NCI-H1436 treated with DMSO at 0.1 percent for 48 hours (cell line): ENCODE measurements at places on chromosomes 3 and 15.
A peak's percentile ranks its signal among the peaks of the same experiment; 100 is the strongest.

GRCh38 chr3:63333815-63334214 is 55.7 kb downstream of the SYNPR start:
- DNase-seq = no peak

- DNase-seq = no peak
These were observed 14.3 kb upstream of the ZBTB47 start for GRCh38 chr3:42639192-42639591.

GRCh38 chr15:34782901-34783300 is 12.4 kb downstream of the ACTC1 start:
- no peak for DNase-seq

DNA sequence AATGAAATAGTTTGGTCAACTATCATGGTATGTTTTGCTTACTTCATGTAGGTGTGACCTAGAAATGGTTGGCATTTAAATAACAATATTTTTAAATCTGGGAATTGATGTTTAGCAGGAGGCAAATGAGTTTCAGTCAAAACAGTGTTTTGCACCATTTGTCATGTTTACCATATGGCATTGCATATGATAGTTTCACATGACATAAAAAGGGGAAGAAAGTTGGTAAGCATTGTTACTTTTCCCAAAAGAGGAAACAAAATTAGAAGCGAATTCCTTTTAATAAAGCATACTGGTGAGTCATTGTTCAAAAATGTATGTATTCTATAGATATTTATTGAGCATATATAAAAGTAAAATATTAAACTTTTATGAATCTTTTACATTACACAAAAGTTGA is 2.3 kb downstream of the RNF13 start:
- no peak for DNase-seq

- DNase-seq = no peak
These were observed 90.0 kb downstream of the FAM43A start for GRCh38 chr3:194775731-194776130.

- no peak for DNase-seq
These were observed 364.0 kb upstream of the RBMS3 start for GRCh38 chr3:28916713-28917499.

GRCh38 chr3:34942256-34942655 is 697.1 kb upstream of the ARPP21 start:
- DNase-seq = no peak

DNA sequence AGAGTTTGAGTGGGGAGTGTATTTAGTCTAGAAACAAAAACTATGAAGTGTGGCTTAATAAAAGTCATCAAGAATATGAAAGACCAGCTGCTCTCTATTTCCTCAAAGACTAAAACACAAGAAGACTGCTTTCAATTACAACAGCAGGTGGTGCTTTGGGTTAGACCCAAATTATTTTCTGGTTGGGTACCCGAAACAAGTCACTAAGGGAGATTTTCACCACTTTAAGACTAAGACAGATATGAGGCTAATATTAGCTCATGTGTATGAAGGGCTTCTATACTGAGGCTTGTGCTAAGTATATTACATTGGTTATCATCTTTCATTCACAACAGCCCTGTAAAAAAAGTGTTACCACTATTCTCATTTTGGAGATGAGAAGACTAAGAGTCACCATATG is 43.1 kb downstream of the COL8A1 start:
- DNase-seq = no peak

- no peak for DNase-seq
These were observed 353.9 kb upstream of the THBS1 start for GRCh38 chr15:39227001-39227400.

GRCh38 chr3:180179562-180179961 is 142.8 kb upstream of the PEX5L start:
- no peak for DNase-seq

- DNase-seq = no peak
These were observed 98.5 kb downstream of the FRMD5 start for GRCh38 chr15:44096596-44096995.

DNA sequence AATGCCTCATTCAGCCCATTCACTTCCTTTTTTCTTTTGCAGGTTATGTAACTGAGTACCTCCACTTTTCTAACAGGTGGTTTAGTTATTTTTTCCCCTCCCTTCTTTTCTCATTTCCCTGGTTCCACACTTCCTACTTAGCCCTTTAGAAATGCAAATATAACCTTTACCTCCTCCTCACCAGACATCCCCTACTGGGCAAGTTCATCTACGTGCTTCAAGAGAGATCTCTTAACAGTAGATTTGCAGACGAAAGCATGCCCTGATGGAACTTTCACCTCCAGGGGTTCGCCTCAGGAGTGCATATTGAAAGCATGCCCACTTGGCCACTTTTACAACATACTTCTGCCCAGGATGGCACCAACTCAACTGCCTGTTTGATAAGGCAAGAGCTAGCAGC is 314.1 kb upstream of the LRRC3B start:
- DNase-seq = no peak

DNA sequence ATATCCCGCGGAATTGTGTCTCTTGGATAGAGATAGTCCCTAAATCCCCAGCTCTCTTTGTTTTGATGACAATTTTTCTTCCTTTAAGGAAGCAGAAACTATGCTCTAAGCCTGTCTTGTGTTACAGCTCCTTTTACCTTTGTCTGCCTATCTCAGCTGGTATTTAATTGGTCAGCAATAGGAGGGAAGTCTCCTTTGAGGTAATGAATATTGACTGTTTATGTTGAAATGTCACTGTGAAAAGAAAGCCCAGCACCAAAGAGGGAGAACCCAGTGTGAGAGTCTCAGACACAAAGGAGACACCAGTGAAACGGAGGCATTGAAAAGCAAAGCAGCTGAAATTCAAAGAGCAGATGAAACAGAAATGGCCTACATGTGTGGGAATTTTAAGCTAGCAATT is 372.6 kb downstream of the NR2F2 start:
- no peak for DNase-seq

- no peak for DNase-seq
These were observed 5.3 kb downstream of the CCDC80 start for GRCh38 chr3:112635674-112636073.

DNA sequence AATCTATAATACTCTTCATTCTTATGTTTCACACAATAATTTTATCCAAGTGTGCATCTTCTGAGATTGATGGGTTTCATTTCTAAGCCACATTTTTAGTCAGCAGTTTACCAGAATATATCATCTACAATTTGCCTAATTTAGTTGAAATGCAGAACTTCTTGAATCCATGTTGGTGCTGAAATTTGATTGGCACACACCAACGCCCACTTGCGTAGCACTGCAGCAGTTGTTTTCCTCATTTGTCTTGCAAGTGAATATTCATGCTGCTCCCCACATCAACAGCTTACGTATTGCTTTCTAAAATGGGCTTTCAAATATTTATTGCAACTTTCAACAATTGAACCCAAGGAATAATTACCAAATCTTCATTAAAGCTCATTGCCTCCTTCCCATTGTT is 87.8 kb upstream of the CTDSPL start:
- DNase-seq = no peak

DNA sequence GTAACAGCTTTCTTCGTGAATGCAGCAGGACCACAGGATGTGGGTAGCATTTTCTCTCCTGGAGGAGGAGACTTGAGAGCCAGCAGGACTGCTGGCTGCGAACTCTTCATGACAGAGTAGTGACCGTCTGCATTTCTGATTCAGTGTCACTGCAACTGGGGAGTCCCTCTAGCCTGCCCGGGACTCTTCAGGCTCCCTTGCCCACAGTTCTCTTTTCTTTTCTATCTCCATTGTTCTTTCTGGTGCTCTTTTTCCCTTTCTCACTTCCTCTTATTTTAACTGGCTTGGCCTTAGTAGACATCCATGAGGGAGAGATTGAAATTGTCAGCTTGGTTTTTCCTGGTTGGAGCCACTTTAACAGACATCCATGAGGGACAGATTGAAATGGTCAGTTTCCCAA is 49.9 kb upstream of the P2RY1 start:
- DNase-seq = no peak

- DNase-seq = no peak
These were observed 731 bp downstream of the ZNF710 start for GRCh38 chr15:90001683-90002427.

GRCh38 chr3:37885814-37886213 is 24.1 kb downstream of the CTDSPL start:
- no peak for DNase-seq

DNA sequence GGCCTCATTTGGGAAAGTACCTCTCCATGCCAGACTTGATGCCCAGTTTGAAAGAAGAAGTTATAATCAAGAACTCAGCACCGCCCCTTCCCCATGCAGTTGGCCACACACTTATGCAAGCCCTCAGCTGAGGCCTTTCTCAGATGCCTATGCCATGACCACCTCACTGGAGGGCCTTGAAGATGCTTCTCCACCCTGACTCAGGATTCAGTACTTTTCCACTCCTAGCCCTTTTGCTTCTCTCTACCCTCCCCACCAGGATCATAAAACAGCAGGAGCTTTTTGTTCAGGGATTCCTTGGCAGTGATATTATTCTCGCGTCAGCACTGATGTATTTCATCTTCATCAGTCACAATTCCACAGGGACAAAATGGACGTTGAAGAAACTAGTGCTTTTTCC is 313.5 kb downstream of the PYDC2 start:
- DNase-seq = no peak

DNA sequence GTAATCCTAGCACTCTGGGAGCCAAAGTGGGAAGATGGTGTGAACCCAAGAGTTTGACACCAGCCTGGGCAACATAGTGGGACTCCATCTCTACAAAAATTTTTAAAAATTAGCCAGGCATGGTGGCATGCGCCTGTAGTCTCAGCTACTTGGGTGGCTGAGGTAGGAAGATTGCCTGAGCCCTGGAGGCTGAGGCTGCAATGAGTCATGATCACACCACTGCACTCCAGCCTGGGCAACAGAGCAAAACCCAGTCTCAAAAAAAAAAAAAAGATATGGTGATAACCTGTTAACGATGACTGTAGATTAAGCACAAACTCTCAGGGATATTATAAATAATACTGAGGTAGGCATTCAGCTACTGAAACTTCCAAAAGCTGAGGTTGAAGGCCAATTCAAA is 107.5 kb downstream of the SLC49A4 start:
- DNase-seq = no peak

- DNase-seq = peak; percentile 40
These were observed 36.8 kb downstream of the ATP1B3 start for GRCh38 chr3:141913150-141913811.

DNA sequence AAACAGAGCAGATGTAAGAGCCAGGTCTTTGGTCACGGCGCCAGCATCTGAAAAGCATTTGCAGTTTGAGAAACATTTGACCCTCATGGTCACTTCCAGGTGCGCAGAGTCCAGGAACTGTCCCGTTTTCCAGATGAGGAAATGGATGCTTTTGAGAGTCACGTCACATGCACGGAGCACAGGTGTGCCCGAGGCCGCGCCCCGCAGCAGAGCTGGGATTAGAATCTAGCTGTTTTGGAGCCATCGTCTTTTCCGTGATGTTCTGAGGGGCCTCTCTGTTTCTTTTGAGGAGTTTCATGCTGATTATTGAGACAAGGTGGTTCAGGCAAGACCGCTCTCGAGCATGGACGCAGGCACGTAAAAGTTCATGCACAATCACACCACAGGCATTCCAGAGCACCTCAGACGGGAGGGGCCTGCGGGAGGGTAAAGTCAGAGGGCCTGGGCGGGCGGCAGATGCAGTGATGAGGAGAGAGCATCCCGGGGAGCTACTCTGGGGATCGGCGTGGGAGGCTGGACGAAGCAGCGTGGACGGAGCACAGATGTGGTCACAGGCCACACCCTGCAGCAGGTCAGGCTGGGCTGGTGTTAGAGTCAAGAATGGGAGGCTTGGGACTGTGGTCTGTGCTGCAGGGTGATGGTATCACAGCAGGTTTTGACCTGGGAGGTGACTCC is 139.2 kb upstream of the MEF2A start:
- no peak for DNase-seq

DNA sequence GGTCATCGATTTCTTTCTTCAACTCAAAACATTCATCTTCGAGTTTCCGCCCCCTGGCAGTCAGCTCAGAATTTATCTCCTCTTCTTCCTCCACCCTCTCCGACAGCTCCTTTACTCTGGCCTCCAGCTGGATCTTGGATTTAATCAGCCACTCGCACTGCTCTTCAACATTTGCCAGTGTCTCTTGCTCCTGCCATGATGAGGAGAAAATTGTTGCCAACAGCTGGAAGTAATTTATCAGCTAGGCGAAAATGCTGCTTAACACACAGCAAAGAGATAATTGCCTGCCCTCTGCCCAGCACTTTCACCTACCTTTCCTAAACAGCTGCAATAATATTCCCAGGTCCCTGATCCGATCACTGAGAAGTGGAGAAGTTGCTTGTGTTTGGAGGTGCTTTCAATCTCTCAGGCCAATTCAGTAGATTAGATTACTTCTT is 69.3 kb downstream of the MYH15 start:
- no peak for DNase-seq

DNA sequence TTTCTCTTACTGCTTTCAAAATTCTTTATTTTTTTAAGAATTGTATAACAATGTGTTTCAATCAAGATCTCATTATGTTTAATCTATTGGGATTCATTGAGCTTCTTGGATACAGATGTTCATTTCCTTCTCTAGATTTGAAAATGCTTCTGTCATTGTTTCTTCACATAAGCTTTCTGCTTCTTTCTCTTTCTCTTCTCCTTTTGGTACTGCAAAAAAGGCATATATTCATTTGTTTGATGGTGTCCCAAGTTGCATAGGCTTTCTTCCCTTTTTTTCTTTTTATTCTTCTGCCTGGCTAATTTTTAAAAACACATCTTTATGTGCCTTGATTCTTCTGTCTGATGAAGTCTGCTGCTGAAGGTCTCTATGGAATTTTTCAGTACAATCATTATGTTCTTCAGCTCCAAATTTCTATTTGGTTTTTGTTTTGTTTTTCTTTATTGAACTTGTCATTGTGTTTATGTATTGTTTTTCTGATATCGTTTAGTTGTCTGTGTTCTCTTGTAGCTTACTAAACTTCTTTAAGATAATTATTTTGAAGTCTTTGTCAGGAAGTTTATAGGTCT is 88.9 kb downstream of the DTWD1 start:
- no peak for DNase-seq

DNA sequence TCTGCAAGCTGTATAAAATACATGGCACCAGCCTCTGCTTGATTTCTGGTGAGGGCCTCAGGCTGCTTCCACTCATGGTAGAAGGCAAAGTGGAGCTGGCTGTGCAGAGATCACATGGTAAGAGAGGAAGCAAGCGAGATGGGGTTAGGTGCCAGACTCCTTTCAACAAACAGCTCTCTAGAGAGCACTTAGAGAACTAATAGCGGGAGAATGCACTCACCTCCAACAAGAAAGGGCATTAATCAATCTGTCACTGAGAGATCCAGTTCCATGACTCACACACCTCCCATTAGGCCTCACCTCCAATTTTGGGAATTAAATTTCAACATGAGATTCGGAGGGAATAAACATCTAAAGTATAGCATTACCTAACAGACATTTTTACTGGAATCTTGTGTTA is 644.1 kb upstream of the ARRDC4 start:
- DNase-seq = peak; percentile 46

- no peak for DNase-seq
These were observed 121.2 kb downstream of the DCLK3 start for GRCh38 chr3:36643192-36643591.

- no peak for DNase-seq
These were observed 24.5 kb upstream of the TBL1XR1 start for GRCh38 chr3:177221744-177222143.
